ENCODE measurements at places on chromosomes 12 and 14.

GRCh38 chr12:74899031-74899829, 310.4 kb downstream of the KCNC2 start:
- DNase-seq = no peak

DNA sequence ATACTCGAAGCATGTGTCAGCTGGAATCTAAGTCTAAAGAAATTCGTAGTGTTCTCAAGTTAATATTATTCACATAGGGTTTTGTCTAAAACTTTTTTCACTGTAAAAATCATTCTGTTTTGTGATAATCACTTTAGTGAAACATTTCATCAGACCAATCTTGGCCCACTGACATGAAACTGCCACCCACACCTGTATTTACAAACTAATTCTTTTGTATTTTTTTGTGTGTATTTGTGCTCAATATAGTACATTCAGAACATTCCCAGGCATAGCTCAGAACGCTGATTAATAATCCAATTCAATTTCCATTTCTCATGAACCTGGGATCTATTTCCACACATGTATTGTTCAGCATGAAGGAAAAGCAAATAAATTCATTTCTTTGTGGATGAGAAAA, 191.7 kb downstream of the RASSF9 start:
- DNase-seq = no peak

DNA sequence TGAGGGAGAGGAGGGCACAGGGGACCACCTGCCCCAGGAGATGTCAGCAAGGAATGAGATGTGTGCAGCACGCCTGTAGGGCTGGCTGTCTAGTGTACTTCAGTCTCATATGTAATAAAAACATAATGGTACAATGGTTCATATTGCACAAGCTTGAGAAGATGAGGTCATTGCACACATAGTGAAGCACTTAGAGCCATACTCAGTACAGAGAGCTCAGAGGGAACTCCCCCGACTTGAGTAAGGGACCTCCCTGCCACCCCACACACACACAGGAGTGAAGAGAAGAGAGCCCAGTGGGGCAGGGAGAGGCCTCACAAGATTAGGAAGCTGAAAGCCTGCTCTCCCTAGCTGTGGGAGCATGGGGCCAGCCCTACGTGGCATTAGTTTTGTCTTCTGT, 61.5 kb downstream of the SLC6A12 start:
- DNase-seq = no peak

GRCh38 chr12:122888232-122888752, 7.6 kb downstream of the VPS37B start:
- no peak for DNase-seq

DNA sequence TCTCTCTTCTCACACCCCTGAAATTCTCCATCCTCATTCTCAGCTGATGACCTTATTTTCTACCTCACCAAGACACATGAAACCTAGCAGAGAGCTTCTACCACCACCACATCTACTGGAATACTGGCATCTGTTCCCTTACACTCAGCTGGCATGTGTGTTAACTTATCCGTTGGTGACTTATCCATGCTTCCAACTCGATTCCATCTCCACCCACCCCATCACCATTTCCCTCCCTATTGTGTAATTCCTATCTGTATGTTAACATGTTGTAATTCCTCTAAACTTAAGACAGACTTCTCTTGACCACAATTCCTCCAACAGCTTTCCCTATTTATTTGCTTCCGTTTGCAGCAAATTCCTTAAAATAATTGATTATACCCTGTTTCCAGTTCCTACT, 15.4 kb downstream of the C1S start:
- no peak for DNase-seq

DNA sequence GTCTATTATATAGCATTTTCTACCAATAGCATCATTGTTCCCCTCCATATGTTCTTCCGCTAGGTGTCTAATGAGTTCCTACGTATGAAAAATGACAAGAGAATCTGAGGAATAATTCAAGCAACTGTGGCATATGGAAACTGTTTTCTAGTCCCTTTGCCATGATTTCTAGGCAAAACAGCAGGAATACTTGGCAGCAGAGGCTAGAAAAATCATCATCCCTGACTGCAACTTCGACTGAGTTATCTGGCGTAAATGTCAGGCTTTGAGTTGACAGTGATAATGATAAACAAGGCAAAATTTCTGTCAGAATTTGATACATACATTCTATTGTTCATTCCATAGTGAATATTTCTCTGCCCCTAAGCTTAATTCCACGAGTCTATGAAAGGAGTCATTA, 572.8 kb upstream of the USP15 start:
- no peak for DNase-seq

DNA sequence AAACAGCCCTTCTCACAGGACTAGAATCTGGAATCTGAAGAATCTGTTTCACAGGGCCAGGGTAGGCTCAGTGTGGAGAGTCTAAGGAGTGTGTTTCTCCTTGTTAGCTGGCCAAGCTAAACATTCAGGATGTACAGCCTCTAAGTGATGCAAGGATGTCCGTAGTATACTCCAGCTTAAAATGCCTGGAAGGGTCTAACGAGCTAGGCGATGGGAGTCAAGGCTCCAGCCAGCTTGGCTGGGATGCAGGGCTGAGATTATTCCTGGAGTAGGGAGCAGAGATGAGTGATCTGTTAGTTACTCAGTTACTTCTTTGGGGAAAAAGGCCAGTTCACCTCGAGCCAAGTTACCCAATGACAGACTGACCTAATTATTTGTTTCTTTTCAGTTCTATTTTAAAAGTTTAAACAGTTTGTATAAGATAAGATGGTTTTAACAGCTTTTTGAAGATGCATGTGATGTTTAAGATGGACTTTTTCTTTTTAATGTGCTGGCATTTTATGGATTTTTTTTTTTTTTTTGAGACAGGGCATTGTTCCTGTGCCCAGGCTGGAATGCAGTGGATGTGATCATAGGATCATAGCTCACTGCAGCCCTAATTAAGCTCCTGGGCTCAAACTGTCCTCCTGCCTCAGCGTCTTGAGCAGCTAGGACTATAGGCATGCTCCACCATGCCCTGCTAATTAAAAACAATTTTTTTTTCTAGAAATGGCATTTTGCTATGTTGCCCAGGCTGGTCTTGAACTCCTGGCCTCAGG, 41.1 kb downstream of the SYNE2 start:
- peak; percentile 56 for DNase-seq

- DNase-seq = no peak
Measured at GRCh38 chr14:73887318-73887616, 608 bp downstream of the ZNF410 start.

DNA sequence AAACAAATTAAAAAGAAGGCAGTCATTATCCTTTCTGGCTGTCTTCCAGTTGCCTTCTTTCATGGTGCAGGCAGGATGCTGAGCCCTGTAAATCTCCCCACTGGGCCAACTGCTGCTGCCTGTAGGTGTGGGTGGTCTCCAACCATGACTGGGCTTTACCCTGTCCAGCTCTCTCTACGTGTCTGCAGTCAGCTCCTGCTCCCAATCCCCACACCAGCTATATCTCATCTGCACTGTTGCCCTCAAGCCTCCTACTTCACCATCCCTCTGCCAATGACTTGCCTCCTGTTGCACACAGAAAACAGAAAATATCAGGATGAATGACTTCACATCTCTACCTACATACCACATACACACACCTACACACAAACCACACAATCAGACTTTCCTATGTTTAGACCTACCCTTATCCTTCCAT, 39.7 kb upstream of the PSMA6 start:
- DNase-seq = no peak

DNA sequence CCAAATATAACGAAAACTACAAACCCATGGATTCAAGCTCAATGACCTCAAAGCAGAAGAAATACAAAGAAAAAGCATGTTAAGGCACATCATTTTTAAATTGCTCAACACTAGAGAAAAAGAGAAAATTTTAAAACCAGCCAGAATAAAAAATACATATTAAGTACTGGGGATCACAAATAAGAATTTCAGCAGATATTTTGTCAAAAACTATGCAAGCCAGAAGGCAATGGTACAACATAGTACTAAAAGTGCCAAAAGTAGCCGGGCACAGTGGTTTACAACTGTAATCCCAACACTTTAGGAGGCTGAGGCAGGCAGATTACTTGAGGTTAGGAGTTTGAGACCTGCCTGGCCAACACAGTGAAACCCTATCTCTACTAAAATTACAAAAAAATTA, 10.2 kb downstream of the SGPP1 start:
- no peak for DNase-seq

DNA sequence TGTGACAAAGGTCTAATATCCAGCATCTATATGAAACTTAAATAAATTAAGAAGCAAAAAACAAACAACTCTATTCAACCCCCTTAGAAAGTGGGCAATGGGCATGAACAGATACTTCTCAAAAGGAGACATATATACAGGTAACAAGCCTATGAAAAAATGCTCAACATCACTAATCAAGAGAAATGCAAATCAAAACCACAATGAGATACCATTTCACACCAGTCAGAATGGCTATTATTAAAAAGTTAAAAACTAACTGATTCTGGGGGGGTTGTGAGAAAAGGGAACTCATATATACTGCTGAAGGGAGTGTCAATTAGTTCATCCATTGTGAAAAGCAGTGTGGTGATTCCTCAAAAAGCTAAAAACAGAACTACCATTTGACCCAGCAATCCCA, 198.9 kb downstream of the BMP4 start:
- no peak for DNase-seq

- DNase-seq = no peak
Measured at GRCh38 chr14:28482251-28483040, 284.1 kb upstream of the FOXG1 start.

- DNase-seq = no peak
Measured at GRCh38 chr14:77198561-77198960, 17.0 kb downstream of the TMEM63C start.

- DNase-seq = no peak
Measured at GRCh38 chr14:51018521-51018920, 74.2 kb upstream of the PYGL start.

DNA sequence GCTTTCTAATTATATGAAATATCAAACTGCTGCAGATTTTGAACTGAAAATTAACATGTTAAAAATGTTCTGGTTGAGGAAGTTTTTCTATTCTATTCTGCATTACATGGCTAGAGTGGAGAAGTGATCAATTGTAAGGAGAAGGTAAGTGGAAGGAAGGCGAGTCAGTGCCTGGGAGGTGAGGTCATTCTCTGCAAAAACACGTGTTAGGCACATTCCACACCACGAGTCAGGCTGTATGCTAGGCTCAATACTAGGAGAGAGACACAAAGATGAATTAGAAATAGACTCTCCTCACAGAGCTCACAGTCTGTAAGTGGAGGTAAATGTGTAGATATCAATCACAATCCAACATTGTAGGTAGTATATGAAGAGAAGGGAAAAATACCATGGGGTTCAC, 194.1 kb downstream of the NOVA1 start:
- DNase-seq = no peak

DNA sequence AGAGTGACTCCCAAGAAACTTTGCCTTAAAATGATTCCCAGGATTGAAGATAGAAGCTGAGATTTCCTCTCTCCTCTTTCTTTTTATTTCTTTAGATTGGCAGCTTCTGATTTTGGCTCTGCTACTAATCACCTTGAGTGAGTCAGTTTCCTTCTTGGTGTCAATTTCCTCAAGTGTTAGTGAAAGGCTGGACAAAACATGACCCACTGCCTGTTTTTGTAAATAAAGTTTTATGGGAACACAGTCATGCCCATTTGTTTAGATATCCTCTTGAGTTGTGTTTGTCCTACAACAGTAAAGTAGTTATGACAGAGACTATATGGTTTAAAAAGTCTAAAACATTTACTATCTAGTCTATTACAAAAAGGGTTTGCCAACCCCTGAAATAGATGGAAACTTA, 227.2 kb upstream of the TBX3 start:
- no peak for DNase-seq

GRCh38 chr12:8675591-8676036, 13.0 kb upstream of the MFAP5 start:
- no peak for DNase-seq

GRCh38 chr14:102540315-102541028, 30.9 kb upstream of the ANKRD9 start:
- no peak for DNase-seq

- no peak for DNase-seq
Measured at GRCh38 chr12:109902891-109903418, 2.9 kb downstream of the TCHP start.

GRCh38 chr12:11684393-11684792, 34.9 kb downstream of the ETV6 start:
- no peak for DNase-seq

- DNase-seq = no peak
Measured at GRCh38 chr12:82688035-82688501, 1.4 kb downstream of the TMTC2 start.

GRCh38 chr12:52546126-52546525, 6.8 kb downstream of the KRT71 start:
- no peak for DNase-seq

DNA sequence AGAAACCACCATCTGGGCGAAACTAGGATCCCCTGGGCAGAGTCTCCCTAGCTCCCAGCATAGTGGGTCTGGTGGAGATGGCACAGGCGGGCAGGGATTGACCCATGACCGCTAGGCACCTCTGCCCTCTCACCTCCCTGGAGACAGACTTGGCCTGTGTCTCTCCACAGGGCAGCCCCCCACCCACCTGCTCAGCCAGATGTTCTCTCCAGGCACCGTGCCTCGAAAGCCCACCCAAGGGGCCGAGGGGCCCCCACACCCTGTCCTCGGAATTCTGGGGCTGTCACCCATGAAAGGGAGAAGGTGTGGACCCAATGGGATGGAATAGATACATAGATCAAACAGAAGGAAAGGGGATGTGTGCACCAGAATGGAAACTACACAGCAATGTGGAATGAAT, 229.1 kb upstream of the RTL1 start:
- DNase-seq = no peak

DNA sequence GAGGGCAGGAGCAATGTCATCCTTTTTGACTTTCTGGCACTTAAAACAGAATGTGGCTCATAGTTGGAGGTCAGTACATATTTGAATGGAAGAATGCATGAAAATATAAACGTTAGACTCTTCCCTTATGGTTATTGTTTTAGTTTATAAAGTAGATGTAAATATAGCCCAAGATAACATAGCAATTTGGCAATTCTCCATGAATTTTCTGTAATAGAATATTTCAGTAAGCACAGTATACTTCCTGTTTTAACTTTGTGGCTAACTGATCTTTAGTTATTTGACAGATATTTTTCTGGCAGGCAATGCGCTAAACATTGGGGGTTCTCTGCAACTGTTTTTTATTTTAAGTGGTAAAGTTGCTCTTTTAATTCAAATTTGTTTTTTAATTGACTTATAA, 763.0 kb downstream of the NRXN3 start:
- DNase-seq = no peak

GRCh38 chr14:81406863-81407262, 6.7 kb upstream of the STON2 start:
- DNase-seq = no peak

GRCh38 chr12:55820679-55821078, 2.8 kb downstream of the ORMDL2 start:
- DNase-seq = no peak

DNA sequence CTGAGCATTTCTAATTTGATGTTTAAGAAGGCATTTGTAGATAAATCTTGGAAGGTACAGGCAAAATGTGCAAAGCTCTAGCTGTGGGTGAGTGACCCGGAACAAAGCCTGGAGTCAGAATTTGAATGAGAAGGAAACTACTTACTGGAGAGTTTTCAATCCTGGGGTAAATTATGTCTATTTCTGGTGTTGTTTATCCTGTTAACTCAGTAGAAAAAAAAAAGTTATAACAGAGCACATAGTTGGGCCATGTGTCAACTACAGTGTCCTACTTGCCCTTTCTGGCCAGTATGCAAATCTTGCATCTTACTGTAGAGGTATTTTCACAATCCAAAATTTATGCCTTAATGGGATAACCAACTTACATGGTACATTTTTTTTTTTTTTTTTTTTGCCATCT, 182.3 kb downstream of the SYNE2 start:
- DNase-seq = peak; percentile 22

Data from GM04504 (cell line).